ENCODE measurements at places on chromosomes 13 and 19. TPM values are rescaled to one million over a fixed set of nuclear protein-coding genes. Genes with fewer than 3 reads are reported as not detected.

DNA sequence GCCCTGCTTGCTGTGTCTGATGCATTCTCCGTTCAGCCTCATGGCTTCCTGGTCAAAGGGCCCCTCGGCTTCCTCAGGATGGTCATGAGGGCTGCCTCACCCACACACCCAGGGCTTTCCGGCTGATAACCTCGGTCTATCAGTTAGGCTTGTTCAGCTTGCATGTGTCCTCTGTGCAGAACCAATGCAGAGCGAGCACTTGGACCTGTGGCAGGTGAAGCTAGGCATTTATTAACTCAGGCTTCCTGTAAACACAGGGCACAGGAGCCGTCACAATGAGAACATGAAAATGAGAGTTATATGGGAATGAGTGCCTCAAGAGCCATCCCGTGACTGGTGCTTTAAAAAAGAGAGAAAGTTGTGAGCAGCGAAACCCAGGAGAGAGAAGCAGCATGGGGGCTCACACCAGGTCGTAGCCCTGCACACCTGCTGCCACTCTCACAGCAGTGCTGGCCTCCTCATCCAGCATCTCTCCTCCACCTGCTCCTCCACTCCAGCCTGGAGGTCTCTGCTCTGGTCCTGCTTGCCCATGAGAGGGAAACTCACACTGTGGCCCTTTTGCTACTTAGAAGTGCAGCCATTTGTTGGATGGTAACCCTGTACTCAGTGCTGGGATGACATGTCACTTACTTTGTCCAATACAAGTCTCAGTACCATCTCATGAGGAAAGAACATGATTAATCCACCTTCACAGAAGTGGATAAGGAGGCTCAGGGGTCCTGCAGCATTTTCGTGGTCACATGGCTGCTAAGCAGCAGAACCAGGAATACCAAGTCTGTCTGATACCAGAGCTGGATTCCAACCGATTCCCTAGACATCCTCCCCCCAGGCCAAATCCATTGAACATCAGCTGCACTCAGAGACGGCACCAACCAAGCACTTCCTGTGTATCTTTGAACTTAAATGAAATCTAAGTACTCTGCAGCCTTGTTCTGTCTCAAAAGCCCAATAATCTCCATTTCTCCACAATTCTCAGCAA is 50.5 kb upstream of the IRS2 start:
- peak; percentile 34 for DNase-seq

DNA sequence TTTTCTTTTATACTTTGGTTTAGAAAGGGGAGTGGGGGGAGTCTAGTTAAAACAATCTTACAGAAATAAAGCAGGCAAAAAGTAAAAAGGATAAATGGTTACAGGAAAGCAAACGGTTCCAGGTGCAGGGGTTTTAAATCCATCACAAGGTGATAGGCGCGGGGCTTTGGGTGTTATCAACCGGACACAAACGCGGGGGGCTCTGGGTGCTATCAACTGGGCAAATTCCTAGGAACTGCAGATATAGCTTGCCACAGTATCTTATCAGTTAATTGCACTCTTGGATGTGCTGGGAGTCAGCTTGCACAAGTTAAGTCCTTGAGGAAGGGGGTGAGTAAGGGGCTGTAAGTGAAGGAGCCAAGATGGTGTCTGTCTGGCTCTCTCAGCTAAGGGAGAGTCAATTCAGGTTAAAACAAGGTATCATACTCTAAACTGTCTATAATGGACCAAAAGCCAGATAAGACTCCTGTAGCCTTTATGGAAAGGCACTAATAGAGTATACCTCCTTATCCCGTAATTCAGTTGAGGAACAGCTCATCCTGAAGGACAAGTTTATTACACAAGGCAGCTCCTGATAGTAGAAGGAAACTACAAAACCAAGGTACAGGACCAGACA is 32.6 kb upstream of the ZSCAN5A start:
- no peak for DNase-seq

GRCh38 chr13:46124967-46125933 is 20.4 kb upstream of the CPB2 start:
- no peak for DNase-seq

MIR17HG gene
- polyA plus RNA-seq: 9.9 TPM

GRCh38 chr13:74115133-74115532 is 19.1 kb downstream of the KLF12 start:
- no peak for DNase-seq

SMIM44 gene
- polyA plus RNA-seq: 0.95 TPM

CYP2F1 gene
- polyA plus RNA-seq: not detected
